ENCODE measurements at places on chromosomes 2 and 18.

- DNase-seq, result no peak
These were observed 171.6 kb downstream of the PIK3C3 start for GRCh38 chr18:42126586-42126985.

GRCh38 chr2:186457908-186458307, 28.2 kb upstream of the ZC3H15 start:
- no peak for DNase-seq

DNA sequence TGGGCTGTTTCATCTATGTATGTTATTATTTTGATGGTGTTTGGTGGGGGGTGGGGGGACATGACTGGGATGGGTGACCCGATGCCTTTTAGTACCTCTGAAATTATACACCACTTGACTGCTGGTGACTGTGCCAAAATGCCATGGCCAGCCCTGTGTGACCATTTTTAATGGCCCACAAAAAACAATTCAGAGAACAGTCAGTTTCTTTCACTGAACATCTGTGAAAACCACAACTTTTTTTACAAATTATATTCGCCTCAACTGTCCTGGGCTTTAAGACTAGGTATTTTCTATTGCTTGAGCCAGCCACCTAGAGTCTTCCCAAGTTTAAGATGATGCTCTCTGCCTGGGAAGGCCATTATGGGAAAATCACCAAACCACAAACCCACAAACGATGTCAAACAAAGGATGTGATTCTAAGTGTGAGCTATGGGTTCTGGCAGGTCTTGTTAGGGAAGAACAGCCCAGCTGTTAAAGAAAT, 33.9 kb downstream of the FN1 start:
- no peak for DNase-seq

DNA sequence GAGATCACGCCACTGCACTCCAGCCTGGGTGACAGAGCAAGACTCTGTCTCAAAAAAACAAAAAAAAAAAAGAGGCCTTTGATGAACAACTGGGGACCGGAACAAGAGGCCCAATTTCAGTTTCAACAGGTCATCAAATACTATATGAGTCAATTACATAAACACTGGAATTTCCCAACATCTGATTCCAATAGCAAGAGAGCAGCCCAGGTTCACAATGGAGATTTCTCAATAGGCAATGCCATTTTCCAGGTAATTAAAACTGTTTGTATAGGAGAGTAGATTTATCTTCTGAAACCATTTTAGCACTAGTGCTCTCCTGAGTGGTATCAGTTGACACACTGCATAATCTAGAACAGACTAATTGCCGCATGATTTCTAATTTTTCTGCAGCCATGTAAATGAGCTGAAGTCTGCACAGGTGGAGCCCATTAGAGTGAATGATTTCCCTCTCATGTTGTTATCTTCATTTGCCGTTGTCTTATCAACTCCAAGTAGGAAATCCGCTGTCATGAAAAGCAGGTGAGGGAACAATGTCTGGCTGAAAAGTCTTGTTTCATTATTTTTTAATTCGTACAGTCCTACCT, 264.1 kb upstream of the MEIS1 start:
- DNase-seq, result peak; percentile 48

DNA sequence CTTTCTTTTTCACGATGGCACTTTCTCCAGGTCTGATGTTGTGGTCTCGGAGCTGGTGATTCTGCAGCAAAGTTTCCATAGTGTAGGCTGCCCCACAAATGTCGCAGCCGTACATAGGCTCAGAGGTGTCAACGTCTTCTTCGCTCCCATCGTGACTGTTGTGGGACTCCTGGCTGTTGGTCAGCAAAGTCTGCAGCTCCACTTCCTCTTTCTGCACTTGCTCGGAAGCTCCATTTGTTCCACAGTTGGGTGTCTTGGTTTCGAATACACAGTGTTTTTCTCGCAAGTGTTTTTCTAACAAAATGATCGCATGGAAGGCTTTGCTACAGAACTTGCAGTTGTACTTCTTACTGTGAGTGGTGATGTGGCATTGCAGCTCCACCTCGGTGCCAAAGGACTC, 126.8 kb downstream of the ZNF521 start:
- no peak for DNase-seq

DNA sequence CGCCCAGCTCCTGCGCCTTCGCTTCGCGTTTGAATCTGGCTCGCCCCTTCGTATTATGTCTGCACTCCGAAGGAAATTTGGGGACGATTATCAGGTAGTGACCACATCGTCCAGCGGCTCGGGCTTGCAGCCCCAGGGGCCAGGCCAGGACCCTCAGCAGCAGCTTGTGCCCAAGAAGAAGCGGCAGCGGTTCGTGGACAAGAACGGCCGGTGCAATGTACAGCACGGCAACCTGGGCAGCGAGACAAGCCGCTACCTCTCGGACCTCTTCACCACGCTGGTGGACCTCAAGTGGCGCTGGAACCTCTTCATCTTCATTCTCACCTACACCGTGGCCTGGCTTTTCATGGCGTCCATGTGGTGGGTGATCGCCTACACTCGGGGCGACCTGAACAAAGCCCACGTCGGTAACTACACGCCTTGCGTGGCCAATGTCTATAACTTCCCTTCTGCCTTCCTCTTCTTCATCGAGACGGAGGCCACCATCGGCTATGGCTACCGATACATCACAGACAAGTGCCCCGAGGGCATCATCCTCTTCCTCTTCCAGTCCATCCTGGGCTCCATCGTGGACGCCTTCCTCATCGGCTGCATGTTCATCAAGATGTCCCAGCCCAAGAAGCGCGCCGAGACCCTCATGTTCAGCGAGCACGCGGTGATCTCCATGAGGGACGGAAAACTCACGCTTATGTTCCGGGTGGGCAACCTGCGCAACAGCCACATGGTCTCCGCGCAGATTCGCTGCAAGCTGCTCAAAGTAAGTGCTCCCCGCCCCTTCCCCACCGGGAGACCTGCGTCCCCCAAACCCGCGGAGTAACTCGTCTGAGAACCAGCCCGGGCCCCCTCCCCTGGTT, 453 bp downstream of the KCNJ3 start:
- DNase-seq, result peak; percentile 80

GRCh38 chr2:56741601-56742102, 557.9 kb downstream of the CCDC85A start:
- no peak for DNase-seq

- DNase-seq, result peak; percentile 76
These were observed 61.3 kb downstream of the PMAIP1 start for GRCh38 chr18:59961070-59961469.

GRCh38 chr18:10320791-10321190, 133.6 kb upstream of the APCDD1 start:
- no peak for DNase-seq

Data from NCI-H748 treated with DMSO at 0.1 percent for 48 hours (cell line).